ENCODE measurements at places on chromosomes 7 and 10.

- DNase-seq, result no peak
Observed at GRCh38 chr10:119378737-119379067, 163.8 kb downstream of the RGS10 start.

DNA sequence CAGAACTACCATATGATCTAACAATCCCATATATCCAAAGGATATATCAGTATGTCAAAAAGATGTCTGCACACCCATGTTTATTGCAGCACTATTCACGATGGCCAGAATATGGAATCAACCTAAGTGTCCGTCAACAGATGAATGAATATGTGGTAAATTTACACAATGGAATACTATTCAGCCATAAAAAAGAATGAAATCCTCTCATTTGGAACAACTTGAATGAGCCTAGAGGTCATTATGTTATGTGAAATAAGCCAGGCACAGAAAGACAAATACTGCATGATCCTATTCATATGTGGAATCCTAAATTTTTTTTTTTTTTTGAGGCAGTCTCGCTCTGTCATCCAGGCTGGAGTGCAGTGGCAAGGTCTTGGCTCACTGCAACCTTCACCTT lies 6.3 kb upstream of the CFAP70 start:
- no peak for DNase-seq

DNA sequence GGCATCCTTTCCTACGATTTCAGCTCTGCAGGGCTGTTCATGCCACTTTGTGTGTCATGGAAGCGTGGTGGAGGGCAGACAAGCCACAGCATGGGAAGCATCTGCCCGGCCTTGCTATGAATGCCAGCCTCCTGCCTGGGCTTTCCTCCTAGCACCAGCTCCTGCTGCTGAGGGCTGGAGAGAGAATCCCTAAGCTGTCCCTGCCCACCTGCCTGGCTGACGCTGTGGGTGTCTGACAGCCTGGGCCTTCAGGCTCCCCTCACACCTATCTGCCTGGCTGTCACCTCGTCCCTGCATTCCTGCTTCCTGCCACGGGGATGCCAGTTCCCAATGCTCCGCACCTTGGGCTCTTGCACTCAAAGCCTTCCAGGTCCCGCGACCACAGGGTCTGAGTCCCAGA lies 606.5 kb upstream of the MGMT start:
- no peak for DNase-seq

DNA sequence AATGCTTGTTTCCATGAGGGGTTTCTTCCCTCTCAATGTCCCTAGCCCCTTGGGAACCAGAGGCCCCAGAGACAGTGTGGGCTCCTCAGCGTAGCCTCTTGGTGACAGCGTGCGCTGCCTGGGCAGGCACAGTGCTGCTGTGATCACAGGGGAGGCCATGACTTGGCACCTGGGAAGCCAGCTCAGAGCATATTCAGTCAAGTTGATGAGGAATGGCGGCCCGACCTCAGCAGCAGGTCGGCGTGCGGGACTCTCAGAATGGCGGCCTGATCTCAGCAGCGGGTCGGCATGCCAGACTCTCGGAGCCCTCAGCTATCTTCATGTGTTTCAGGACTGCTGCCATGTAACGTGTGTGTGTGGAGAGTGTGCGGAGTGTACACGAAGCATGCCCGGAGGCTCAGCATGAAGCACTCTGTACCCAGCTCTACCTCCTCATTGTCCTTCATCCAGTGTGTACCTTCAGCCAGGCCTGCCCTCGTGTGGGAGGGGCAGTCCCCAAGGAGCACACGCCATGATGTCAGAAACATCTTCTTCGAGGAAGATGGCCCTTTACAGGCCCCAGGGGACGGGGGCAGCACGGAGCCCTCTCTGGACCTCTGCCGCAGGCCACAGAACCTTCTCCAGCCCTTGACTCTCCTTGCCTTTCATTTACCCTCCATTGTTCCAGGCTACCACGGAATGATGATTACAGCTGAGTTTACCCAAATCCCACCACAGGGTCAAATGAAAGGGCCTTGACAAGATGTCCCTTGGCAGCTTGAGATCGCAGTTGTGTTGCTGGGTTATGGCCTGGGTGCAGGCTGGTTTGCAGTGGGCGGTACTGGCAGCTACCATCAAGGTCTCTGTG lies 130.4 kb downstream of the SMURF1 start:
- DNase-seq, result no peak

- no peak for DNase-seq
Observed at GRCh38 chr7:89728481-89728880, 425.8 kb upstream of the STEAP1 start.

All from NCI-H526 (cell line).